ENCODE measurements at places on chromosomes 4 and X. TPM values are rescaled to one million over a fixed set of nuclear protein-coding genes. Genes with fewer than 3 reads are reported as not detected.

The PDE6B gene
- total RNA-seq: 2.3 TPM

The IL13RA2 gene
- total RNA-seq: not detected

The GAB3 gene
- total RNA-seq: 2.0 TPM

- H3K36me3 ChIP-seq: no peaks in the 10 kb centered on the region
- no peak for DNase-seq
- no peak overlapping the region for H3K27ac ChIP-seq
- no peaks in the 10 kb centered on the region for H3K27me3 ChIP-seq
- no peaks in the 10 kb centered on the region for H3K4me1 ChIP-seq
These were observed 54.4 kb downstream of the MCUB start for GRCh38 chr4:109614466-109614865.

DNA sequence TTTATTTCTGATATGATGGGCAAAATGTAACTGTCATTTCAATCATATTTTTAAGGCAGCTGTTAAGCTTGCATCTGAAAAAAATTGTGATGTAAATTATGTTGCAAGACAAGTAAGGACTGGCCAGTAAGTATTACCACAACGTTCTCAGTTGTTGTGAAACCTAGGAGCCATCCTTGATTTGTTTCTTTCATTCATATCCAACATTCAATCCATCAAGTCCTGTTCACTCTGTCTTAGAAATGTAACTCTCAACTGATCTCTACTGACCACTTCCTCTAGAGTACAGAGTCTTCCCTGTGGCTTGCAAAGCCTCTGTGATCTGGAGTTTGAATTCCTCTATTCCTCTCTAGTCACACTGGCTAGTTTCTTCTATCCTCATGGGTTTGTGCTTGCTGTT lies 161.4 kb upstream of the MAD2L1 start:
- no peak overlapping the region for H3K4me3 ChIP-seq
- no peak for DNase-seq

- no peaks in the 10 kb centered on the region for H3K36me3 ChIP-seq
- no peak overlapping the region for H3K27ac ChIP-seq
- DNase-seq: no peak
- peaks cover 11% of the 10 kb centered on the region for H3K4me1 ChIP-seq
- no peak overlapping the region for H3K4me3 ChIP-seq
These were observed 1699.2 kb upstream of the IGFBP7 start for GRCh38 chr4:58809366-58809765.

GRCh38 chrX:15203694-15204093 lies 66.2 kb downstream of the ASB9 start:
- H3K27me3 ChIP-seq: peaks cover 2% of the 10 kb centered on the region
- no peak overlapping the region for H3K27ac ChIP-seq
- no peak overlapping the region for H3K4me3 ChIP-seq
- peaks cover 3% of the 10 kb centered on the region for H3K4me1 ChIP-seq
- no peak for DNase-seq

Data from chondrocyte (in vitro differentiated cells).